ENCODE measurements at places on chromosomes 1 and 21. TPM values are rescaled to one million over a fixed set of nuclear protein-coding genes. Genes with fewer than 3 reads are reported as not detected.

CLCA4 gene
- 2.6 TPM for total RNA-seq

DNA sequence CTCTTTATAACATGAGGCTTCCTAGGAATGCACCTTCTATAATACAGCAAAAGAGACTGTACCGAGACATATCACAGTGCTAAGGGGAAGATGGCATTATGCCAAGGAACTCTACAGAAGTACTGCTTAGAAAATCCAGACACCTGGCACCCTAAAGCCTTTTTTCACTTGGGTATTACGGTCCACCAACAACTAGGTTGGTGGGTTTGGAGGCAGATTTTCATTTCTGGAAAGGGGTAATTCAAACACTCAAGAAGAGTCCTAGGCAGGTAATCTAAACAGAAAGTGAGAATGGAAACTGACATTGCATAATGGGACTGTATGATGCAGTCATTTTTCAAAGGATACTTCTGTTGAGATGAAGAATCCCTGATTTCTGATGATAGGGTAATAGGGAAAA lies 19.6 kb downstream of the SCMH1 start:
- no peak overlapping the region for H3K4me3 ChIP-seq
- no peak overlapping the region for H3K27ac ChIP-seq
- H3K36me3 ChIP-seq = no peaks in the 10 kb centered on the region
- no peaks in the 10 kb centered on the region for H3K4me1 ChIP-seq
- no peaks in the 10 kb centered on the region for H3K27me3 ChIP-seq

- H3K4me3 ChIP-seq = no peak overlapping the region
- no peak for DNase-seq
- H3K36me3 ChIP-seq = no peaks in the 10 kb centered on the region
- no peak overlapping the region for H3K27ac ChIP-seq
Observed at GRCh38 chr1:10186331-10187025, 23.9 kb upstream of the KIF1B start.

- no peaks in the 10 kb centered on the region for H3K36me3 ChIP-seq
- no peaks in the 10 kb centered on the region for H3K27me3 ChIP-seq
- no peaks in the 10 kb centered on the region for H3K4me1 ChIP-seq
- H3K4me3 ChIP-seq = no peak overlapping the region
Observed at GRCh38 chr1:206794294-206794908, 22.1 kb upstream of the IL10 start.

DNA sequence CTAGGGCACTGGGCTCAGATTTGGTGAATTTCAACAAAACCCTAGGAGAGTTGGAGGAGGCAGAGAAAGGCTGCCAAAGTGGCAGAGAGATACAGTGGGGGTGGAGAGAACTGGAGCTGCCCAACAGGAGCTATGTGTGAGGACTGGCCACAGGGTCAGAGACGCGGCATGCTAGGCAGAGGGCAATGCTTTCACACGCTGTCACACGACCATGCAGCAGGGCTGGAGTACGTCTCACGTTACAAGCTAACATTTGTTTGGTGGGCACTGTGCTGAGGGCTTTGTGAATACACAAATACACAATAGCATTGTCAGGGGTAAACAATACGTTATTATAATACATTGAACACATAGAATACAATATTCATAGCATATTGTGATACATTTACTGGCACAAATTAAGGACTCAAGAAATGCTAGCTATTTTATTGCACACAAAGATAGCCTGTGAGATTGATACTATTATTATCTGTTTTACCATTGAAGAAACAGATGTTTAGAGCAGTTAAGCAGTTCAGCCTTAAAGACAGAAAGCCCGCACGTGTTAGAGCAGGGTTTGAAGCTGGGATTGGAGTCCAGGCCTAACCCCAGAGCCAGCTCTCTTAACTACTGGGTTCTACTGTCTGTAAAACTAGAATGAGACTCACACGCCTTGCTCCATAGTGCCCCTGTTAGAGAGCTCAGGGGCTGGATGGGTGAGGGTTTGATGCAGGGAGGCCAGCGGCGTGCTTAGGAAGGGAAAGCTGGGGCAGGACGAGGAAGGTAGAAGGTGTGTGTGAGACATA lies 4.5 kb downstream of the RAB7B start:
- peak; percentile 14 for DNase-seq
- no peaks in the 10 kb centered on the region for H3K27me3 ChIP-seq
- H3K27ac ChIP-seq = no peak overlapping the region
- no peaks in the 10 kb centered on the region for H3K36me3 ChIP-seq
- H3K4me1 ChIP-seq = peaks cover 5% of the 10 kb centered on the region
- no peak overlapping the region for H3K4me3 ChIP-seq
